ENCODE measurements at places on chromosomes 5 and 9. TPM values are rescaled to one million over a fixed set of nuclear protein-coding genes. Genes with fewer than 3 reads are reported as not detected.

DNA sequence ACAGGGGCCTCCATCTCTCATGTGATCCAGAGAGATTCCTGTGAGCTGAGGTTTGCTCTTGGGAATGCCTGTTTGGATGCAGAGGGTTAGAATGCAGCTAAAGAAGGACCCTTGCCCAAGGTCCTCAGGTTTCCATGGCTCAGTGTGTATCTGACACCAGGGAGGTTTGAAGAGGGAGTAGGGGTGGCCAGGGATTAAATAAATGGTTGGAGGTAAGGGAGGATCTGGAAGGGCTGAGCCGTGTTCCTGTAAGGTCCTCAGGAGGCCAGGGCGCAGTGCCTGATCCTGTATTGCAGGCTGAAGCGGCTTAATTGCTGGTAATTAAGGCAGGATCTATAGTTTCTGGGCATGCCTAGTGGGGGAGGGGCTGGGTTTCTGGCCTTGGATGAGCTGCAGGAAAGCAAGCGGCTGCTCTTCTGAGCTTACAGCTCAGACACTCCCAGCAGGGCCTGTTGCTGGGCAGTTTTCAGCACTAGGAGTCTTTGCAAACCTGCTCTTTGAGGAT, 41.5 kb upstream of the MAP1B start:
- H3K27me3 ChIP-seq = no peaks in the 10 kb centered on the region
- H3K36me3 ChIP-seq = no peaks in the 10 kb centered on the region
- peak overlapping the region; percentile 93 for H3K27ac ChIP-seq

GRCh38 chr5:68757006-68757405, 336.8 kb upstream of the SLC30A5 start:
- peaks cover 3% of the 10 kb centered on the region for H3K36me3 ChIP-seq
- no peak overlapping the region for H3K4me3 ChIP-seq

DNA sequence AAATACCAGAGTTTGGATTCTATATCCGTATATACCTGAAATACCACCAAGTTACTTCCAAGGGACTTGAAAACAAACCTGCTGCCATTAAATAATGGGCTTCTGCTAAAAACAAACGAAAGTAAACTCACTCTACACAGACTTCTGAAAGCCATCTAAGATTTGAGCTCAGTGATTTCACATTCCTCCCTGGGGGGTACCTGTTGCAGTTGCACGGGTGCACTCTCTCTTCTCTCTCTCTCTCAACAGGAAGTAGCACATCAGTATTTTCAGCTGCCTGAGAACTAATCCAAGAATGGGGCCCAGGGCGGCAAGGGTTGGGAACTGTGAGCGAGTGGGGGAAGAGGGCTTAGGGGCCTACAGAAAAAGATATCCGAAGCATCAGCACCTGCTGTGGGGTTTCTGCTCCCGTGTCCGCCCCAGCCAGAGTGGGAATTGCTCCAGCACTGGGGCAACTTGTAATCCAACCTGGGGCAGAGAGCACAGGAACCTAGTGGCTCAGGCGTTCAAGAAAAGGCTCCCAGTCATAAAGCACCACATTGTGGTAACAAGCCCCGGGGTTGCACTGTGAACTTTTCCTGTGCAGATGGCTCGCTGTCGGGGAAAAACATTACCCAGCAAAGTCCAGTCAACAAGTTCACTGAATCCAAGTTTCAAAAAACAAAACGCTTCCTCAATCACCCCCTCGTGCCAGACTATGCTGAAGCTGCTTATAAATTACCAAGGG, 99.8 kb downstream of the EFNA5 start:
- H3K36me3 ChIP-seq = no peaks in the 10 kb centered on the region
- no peaks in the 10 kb centered on the region for H3K27me3 ChIP-seq
- no peak for DNase-seq
- H3K4me1 ChIP-seq = peaks cover 87% of the 10 kb centered on the region

DNA sequence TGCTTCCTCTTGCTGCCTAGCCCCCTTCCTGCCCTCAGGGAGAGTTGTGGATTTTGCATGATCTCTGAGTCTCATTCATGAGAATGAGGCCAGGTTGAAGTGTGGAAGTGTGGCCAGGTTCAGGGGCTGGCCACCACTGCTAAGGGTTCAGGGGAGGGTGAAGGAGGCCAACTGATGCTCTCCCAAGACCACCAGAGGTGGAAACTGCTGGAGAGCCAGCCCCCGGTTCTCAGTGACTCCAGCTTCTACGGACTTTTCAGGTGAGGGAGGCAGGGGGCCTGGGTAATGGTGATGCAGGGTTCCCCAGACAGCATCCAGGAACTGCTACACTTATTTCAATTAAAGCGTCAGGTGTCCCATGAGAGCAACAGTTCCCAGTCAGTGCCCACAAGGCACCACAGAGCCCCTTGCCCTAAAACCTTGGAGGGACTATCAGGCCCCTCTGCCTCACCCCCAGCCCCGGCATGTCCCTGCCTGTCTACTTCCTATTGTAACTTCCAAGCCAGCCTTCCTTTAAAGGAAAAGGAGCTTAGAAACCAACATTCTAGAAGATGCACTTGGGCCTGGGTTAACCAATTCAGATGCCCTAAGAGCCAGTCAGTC, 50.1 kb downstream of the AMBP start:
- no peak overlapping the region for H3K27ac ChIP-seq
- H3K4me1 ChIP-seq = no peaks in the 10 kb centered on the region
- no peak for DNase-seq
- H3K27me3 ChIP-seq = no peaks in the 10 kb centered on the region

- no peak for DNase-seq
- no peak overlapping the region for H3K27ac ChIP-seq
- no peak overlapping the region for H3K4me3 ChIP-seq
- peaks cover 6% of the 10 kb centered on the region for H3K4me1 ChIP-seq
Measured at GRCh38 chr5:42886635-42887034, 74.9 kb upstream of the SELENOP start.

Gene SLC35D2
- 22.0 TPM for total RNA-seq

Gene ZFYVE16
- 75.1 TPM for total RNA-seq

DNA sequence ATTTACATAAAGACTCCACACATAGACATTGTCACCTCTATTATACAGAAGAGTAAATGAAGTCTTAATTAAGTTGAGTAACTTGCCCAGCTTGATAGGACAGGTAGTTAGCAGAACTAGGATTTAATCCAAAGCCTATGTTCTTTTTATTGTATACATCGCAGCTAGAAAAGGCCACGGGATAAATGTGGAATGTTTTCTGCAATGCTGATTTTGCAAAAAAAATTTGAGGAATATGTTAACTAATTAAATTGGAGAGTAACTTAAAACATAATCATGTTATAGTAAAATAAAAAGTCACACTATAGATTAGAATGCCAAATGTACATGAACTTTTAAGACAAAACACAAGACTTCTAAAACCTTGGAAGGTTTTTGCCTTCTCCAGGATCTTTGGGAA, 41.1 kb downstream of the POLK start:
- peaks cover 37% of the 10 kb centered on the region for H3K36me3 ChIP-seq
- DNase-seq = no peak
- H3K27ac ChIP-seq = no peak overlapping the region
- H3K4me1 ChIP-seq = no peaks in the 10 kb centered on the region

GRCh38 chr5:174724484-174725260, at the start of gene MSX2:
MSX2 (plus strand) TSS chr5:174724582; CDS start chr5:174724660, 78 bp downstream.
- peak within 1 kb of the TSS; percentile 92 for H3K4me3 ChIP-seq
- H3K27me3 ChIP-seq = peaks cover 3% of the 10 kb centered on the region
- H3K36me3 ChIP-seq = peaks cover 3% of the 10 kb centered on the region
- H3K27ac ChIP-seq = peak within 1 kb of the TSS; percentile 95

DNA sequence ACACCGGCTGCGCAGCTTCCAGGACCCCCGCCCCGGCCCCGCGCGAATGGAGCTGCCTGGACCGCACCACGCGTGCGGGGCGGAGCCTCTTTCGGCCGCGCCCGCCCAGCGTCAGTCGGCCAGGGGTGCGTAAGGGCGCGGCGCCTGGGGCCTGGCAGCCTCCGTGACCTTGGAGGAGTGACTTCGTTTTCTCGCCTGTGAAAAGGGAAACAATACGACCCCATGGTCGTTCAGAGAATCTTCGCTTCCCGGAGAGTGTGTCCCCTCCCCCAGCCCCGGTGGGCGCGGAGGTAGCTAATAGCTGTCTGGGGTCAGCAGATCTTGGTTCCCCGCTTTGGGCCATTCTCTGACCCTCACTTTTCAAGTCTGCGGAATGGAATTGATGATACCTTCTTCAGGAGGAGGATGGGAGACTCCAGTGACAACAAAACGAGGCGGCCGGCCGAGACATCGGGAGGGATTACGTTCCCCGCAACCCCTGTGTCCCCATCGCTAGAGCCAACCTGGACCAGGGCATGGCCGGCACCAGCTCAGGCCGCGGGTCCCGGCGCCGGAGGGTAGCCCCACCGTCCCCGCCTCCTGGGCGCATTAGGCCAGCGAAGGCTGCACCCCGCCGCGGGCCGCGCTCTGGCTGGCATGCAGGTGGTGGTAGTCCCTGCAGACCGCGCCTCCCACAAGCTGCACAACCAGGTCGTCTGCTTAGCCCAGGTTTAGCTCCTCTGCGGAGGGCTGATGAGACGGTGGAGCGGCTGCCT, 5.5 kb upstream of the CDHR2 start:
- H3K27me3 ChIP-seq = no peaks in the 10 kb centered on the region
- H3K4me3 ChIP-seq = peak overlapping the region; percentile 85

Gene ROPN1L
- 0.45 TPM for total RNA-seq

GRCh38 chr9:24479361-24480059, 66.2 kb downstream of the IZUMO3 start:
- peak overlapping the region; percentile 54 for H3K27ac ChIP-seq
- no peaks in the 10 kb centered on the region for H3K36me3 ChIP-seq
- H3K27me3 ChIP-seq = no peaks in the 10 kb centered on the region
- no peak for DNase-seq
- H3K4me1 ChIP-seq = peaks cover 9% of the 10 kb centered on the region
